ENCODE measurements at places on chromosomes 5 and 9.

DNA sequence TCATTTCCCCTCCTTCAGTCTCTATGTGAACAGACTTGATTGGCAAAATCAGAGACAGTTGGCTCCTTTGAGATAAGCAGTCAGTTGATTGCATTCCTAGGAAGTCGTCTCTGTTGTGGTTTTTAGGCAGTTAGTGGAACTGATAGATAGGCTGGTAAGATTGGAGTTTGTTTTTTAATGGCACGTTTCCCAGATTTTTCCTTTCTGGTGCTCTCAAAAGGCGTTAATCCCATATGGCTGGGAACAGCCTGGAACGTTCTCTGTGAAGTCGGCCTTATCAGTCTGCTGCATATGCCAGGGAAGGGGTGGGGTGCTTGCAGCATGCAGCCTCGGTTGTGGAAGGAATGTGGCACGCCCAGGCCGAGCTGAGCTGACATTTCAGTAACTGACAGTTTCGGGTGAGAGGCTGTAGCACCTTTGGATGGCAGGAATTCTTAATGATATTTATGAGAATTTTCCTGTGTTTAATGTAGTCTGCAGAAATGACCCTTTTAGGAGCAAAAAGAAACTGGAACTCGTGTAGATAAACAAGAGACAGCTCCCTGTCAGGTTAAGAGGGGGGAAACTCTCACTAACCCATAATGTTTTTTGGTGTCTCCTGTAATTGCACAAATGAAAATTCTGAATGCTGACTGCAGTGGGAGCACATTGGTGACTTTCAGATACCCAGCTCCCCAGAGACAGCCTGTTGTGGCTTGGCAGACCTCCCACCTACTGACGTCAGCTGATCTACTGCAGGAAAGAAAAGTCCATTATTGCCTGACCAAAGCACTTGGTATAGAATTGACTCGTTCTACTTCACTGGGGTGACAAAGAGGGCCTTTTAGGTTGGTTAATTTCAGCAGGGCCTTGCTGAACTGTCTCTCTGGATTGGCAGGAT, 6.3 kb downstream of the SPTAN1 start:
- no peak for DNase-seq

- DNase-seq, result no peak
Measured at GRCh38 chr5:149069711-149070110, 6.8 kb upstream of the SH3TC2 start.

DNA sequence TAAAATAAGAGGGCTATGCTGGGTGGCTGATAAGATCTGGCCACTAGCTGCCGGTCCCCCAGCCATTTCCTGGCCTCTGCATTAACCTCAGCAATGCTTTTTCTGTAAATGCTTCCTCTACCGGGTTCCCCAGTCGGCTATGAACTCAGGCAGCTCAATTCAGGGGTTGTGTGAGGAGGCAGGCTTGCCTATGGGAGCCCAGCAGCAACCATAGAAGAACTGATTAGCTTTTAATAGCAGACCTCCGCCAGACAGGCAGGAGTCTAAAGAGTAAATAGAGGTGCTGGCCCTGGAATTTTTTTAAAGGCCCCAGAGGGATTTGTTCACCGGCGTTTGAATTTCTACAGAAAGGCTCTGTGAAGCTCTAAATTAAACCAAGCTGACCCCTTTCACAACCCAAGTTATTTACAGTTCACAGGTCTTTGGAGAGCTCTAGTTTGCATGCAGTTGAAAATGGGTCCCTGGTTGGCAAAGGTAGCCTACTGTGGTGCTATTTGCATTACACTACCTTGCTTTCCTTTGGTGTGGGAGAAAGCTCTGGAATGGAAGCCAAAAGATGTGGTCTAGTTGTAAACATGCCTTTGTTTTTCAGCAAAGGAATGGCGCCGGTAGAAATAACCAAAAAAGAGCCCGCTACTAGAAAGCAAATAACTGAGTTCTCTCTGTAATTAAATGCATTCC, 289.7 kb upstream of the SEMA6A start:
- peak; percentile 57 for DNase-seq

DNA sequence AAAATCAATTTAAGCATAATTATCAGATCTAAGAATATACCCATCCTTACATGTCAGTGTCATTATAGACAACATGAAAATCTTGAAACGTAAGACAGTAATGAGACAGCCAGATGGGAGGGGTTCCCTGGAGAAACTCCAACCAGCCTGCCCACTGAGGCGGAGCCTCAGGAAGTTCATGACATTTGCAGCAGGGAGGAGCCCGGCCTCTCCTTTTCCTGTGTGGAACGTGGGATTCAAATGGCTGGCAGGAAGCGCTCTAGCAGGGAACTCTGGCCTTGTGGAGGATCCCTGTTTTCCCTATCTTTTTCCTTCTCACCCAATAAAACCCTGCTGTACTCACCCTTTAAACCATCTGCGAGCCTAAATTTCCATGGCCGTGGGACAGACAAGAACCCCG, 176.6 kb upstream of the KCNN2 start:
- DNase-seq, result no peak

DNA sequence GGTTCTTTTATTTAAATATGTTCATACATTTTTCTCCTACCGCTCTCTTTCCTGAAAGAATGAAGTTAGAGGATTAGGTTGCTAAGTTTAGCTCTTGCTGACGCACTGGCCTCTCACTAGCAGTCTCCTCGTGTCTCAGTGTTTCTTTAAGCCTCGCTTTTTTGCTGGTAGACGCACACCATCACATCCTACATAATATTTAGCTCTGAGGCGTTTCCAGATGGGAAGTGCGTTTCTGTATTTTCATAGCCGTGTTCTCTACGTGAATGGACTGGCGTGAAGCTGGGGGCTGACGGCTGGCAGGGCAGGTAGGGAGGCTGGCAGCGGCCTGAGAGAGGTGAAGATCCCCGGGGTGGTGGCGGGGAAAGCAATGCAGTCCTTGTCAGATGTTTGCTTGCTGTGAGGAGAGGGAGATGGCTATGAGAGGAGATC, 79.2 kb upstream of the SPRY4 start:
- no peak for DNase-seq

- no peak for DNase-seq
Measured at GRCh38 chr5:16418471-16418922, 47.1 kb downstream of the ZNF622 start.

- DNase-seq, result no peak
Measured at GRCh38 chr5:150053713-150054392, 32.5 kb downstream of the CSF1R start.

GRCh38 chr9:70147651-70148050, 104.0 kb downstream of the MAMDC2 start:
- no peak for DNase-seq

GRCh38 chr5:25516141-25516540, 871.4 kb upstream of the CDH10 start:
- DNase-seq, result no peak

All from T47D (cell line).